ENCODE measurements at places on chromosomes 7 and 10.
A peak's percentile ranks its signal among the peaks of the same experiment; 100 is the strongest.

- no peak for DNase-seq
Observed at GRCh38 chr10:12067336-12067735, 1.4 kb upstream of the DHTKD1 start.

DNA sequence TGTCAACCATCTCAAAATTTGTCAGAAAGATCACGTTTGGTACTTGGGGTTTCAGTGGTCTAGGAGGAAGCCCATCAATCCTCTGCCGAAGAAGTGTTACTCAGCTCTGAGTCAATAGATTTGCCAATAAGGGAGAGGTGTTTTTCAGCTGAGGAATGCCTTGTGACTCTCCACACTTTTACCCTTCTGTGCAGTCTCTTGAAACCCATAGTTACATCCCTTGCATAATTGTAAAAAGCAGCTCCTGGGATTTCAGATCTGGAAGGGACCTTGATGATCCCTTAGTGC lies 47.5 kb downstream of the INSYN2A start:
- DNase-seq = no peak

DNA sequence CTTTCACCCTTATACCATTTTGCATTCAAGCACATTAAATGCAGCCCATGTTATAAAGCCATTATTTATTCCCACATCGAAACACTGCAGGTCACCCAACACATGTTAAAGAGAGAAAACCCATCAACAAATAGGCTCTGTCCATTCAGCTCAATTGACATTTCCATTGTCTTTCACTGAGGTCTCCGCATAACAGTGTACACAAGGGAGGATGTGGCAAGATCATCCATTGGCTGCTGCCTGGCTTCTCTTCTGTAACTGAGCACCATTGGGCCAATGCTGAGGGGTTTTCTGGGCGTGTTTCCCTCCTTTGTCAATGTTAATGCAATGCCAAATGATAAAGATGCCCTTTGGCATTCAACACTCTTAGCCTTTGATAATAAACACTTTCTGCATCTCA lies 278.1 kb upstream of the SP4 start:
- DNase-seq = peak; percentile 79

DNA sequence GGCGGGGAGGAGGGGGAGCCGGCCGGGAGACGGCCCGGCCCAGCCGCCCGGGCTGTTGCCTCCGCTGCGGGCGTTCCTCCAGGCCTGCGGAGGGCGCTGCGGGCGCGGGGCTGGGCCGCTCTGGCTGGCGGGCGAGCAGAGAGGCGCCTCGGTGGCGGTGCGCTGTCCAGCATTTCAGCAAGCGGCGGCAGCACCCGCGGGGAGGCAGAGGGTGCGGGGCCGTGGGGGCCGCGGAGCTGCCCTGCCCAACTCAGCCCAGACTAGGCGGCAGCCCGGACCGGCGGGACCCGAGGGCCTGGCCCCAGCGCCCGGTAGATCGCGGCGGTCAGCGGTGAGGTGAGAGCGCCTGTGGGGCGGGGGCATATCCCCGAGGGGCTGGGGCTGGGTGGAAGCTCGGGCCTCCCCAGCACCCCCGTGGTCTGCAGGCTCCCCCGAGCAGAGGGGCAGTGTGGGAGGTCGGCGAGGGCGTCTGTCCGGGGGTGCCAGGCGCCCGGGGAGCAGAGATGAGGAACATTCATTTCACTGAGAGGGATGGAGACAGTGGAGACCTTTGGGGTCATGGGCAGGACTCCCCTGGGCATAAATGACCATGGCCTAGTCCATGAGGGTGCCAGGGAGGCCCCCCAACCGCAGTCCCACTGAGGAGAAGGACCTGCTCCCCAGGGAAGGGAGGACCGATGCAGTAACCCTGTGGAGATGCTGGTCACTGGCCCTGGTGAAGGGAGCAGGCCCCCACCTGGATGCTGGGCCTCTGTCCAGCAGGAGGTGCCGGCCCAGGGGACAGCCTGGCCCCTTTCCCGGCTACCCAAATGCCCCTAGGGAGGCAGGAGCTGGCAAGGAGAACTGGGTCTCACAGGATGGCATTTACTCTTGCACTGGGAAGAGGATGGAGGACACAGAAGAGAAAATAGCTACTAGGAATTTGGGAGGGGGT lies at the start of gene SRRM3:
SRRM3 (plus strand) TSS at position 165 of the 934 bp plus-strand sequence. CDS start 33,171 bp downstream, outside the sequence.
- peak; percentile 50 for DNase-seq

GRCh38 chr7:18402488-18403183 lies 92.9 kb upstream of the HDAC9 start:
- DNase-seq = no peak

- DNase-seq = no peak
Observed at GRCh38 chr7:1666317-1666822, 3.7 kb upstream of the ELFN1 start.

- no peak for DNase-seq
Observed at GRCh38 chr7:85074-85882, 107.1 kb upstream of the FAM20C start.

DNA sequence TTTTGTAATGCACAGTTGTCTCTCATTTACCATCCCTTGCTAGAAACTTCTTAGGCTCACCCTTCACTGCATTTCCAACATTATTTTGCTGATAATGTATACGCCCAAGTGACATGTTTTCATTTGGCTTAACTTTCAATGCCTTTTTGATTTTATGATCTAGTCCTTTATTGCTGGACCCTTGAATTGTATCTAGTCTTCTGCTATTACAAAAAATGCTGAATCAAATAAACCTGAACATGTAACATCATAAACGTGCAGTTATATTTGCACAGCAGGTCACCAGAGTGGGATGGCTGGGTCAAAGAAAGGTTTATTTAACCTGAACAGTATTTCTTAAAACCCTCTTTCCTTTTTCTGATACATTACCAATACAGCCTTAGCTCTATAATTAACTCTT lies 63.0 kb downstream of the MINDY3 start:
- no peak for DNase-seq

DNA sequence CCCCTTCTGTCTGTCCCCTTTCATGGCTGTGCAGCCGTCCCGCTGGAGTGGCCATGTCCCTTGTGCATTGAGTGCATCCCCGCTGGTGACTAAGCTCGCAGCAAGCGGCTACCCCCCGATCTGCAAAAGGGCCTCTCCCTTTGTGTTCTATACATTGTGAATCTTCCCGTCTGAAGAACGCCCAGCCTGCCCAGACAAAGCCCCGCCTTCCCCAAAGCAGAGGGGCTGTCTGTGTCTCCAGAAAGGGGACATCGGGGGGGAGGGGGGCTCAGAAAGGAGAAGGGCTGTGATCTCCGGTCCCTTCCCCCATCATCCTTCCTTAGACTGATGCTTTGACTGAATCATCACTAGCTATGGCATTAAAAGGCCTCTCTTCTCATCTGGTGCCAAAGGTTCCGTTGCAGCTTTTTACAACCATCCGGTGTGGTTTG lies 11.9 kb downstream of the NPTX2 start:
- no peak for DNase-seq

- DNase-seq = no peak
Observed at GRCh38 chr7:79504607-79505389, 51.3 kb upstream of the MAGI2 start.

DNA sequence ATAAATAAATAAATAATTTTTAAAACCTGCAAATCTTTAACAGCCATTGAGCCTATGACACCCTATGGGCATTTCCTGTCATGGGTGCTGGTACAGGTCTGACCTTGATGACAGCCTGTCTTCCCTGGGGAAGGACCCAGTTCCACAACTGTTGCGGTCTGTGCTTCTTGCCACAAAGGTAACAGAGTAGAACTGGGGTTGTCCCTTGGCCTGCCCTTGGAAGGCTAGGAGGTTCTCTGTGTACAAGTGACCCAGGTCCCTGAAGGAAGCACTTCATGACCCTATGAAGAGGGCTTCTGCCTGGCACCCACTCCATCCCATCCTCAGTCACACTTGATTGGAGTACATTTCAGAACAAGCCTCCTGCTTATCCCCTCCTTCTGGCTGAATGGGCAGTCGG lies 66.9 kb downstream of the OGDH start:
- DNase-seq = no peak

DNA sequence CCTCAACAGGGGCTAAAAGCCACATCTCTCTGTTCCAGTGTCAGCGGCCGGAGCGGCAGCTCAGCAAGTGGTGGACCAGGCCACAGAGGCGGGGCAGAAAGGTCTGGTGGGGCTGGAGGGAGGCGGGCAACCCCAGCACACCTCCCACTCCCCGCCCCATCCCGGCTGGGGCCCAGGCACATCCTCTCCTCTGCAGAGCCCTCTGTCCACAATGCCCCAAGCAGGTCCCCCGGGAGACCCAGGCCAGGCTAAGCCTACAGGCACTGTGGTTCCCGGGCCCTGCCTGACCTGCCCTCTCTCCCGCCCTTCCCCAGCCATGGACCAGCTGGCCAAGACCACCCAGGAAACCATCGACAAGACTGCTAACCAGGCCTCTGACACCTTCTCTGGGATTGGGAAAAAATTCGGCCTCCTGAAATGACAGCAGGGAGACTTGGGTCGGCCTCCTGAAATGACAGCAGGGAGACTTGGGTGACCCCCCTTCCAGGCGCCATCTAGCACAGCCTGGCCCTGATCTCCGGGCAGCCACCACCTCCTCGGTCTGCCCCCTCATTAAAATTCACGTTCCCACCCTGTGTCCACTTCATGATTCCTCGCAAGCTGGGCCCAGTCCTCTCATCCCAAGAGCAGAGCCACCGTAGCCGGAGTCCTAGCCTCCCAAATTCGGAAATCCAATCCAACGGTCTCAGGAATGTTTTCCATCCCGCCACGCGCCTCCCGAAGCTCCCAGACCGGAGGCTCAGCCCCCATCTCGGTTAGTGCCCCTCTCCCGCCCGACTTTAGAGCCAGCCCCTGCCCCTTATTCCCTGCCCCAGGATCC lies 2.1 kb downstream of the ADIRF start:
- DNase-seq = no peak

GRCh38 chr10:77084431-77085144 lies 553.0 kb downstream of the KCNMA1 start:
- no peak for DNase-seq

- no peak for DNase-seq
Observed at GRCh38 chr7:489876-490275, 29.8 kb downstream of the PDGFA start.

GRCh38 chr7:141128506-141128905 lies 54.6 kb downstream of the TMEM178B start:
- DNase-seq = no peak

- DNase-seq = no peak
Observed at GRCh38 chr7:5068521-5068920, 22.9 kb downstream of the RBAK start.

DNA sequence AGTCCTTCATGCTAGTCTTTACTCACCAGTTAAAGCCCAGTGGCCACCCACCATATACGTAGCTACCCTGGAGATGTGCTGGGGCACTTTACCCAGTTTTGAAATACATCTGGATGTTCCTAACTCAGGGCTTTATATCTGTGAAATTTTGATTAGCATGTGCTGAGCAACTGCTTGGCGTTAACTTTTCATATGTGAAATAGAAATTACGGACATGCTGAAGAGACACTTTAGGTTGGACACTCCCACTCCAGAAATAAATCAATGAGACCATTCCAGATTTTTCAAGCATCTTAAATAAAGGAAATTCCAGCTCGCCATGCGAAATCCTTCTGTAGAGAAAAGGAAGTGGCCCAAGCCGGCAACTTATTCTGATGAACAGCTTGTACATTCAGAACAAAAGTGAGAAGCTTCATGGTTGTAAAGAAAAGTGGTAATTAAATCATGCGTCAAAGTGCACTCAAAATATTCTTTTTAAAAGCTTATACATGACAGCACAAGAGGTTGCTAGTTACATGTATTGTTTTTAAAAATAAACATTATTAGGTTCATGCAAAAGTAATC lies 153.5 kb upstream of the ITGB1 start:
- DNase-seq = no peak

DNA sequence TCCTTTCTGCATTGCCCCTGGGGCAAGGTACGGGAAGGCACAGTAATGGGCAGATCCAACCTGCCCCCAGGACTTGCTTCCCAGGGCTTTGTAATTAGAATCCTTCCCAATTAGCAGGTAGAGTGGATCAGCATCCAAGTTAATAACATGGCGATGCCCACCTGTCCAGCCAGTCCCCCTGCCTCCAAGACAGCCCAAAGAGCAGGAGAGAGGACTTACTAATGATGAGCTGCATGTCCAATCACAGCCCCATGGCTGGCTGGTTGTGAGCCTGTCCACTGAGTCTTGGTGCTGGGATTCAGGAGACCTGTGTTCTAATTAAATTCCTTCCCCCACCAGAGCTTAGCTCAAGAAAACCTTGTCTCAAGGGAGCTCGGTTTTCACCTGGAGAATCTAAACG lies 49.0 kb downstream of the RPS24 start:
- DNase-seq = no peak

DNA sequence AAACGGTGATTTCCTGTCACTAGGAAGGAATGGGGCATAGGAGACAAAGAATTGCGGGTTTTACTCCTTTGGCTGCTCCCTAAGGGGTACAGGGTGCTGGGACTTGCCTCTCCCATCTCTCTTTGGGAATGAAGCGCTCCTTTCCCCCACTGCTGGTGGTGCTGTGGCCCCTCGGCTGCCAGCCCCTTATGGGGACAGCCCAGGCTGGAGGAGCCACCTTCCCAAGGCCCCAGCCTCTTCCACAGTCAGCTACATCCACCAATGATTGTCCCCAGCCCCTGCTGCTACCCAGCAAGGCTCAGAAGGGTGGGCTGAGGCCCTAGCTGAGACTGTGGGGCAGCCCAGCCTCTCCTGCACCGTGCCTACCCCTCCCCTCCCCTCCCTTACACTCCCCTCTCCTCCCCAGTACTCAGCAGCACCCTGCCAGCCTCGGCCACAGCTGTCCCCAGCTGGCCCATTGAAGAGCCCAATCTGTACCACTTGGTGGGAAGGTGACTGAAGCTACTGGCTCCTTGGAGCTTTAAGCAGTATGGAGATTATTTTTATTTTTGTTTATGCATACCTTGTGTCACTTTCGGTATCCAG lies 19.0 kb downstream of the PRKAG2 start:
- no peak for DNase-seq

GRCh38 chr10:33109788-33110469 lies 151.9 kb upstream of the ITGB1 start:
- no peak for DNase-seq

DNA sequence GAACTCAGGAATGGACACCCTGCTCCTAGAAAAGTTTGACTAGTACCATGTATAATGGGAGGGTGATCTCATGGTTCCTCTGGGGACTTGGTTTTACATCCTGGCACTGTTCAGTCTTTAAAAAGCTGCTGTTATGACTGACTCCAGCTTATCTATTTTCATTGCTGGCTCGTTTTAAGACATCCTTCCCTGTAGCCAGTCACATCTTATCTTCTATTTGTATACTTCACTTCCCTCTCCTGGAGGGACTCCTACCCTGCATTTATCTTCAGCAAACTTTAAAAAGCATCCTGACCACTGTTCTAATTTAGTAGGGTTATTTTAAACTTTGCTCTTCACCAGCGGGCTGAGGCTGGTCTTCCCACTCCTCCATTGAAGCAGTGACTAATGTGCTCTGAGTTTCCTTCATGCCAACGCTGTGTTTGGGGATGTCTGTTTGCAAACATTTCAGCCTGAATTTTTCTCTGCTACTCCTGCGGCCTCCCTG lies 72.9 kb upstream of the ARMC3 start:
- no peak for DNase-seq

DNA sequence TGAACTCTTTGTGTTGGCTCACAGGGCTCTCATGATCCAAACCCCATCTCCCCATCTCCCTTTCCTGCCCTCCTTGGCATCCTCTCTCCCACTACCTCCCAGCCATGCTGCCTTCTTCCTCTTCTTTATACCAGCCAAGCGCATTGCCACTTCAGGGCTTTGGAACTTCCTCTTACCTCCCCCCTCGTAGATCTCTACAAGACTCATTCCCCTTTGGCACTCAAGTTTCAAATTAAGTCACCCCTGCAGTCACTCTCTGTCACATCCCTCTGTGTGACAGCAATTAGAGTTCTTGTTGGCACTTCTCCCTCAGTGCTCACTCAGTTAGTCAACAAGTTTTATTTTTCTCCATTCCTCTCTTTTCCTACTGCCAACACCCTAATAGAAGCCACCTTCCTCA lies 20.8 kb upstream of the NRP1 start:
- DNase-seq = no peak

- no peak for DNase-seq
Observed at GRCh38 chr10:14737808-14738545, 36.7 kb downstream of the FAM107B start.
